Naive thymus-derived CD4-positive, alpha-beta T cell (primary cell): ENCODE measurements at places on chromosomes 3 and 15. TPM values are rescaled to one million over a fixed set of nuclear protein-coding genes. Genes with fewer than 3 reads are reported as not detected.
A peak's percentile ranks its signal among the peaks of the same experiment; 100 is the strongest.

DNA sequence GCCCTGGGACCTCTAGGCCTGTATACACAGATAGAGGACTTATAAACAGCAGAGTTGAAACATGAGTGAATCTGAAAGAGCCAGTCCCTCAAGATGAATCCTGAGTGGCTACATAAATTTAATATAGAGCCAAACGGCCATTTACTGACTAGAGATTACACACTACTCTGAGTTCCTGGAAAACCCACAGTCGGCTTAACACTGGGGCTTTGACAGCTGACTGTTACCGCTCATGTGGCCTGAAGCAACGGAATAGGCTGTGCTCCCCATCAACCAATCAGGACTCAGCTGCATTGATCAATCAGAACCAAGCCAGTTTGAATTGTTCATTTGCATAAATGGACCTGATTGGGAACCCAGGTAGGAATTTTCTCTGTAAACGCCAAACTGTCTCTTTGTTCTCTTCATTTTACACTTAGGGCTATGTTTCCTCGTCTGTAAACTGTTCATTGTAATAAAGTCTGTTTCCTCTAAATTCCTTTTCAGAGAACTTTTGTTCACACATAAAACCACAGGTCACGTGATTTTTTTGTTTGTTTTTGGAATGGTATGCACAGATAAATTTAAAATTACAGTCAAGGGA, 40.5 kb downstream of the CCNL1 start:
- no peaks in the 10 kb centered on the region for H3K4me1 ChIP-seq
- no peak overlapping the region for H3K27ac ChIP-seq
- H3K4me3 ChIP-seq: no peak overlapping the region
- H3K27me3 ChIP-seq: no peaks in the 10 kb centered on the region
- no peaks in the 10 kb centered on the region for H3K36me3 ChIP-seq

DNA sequence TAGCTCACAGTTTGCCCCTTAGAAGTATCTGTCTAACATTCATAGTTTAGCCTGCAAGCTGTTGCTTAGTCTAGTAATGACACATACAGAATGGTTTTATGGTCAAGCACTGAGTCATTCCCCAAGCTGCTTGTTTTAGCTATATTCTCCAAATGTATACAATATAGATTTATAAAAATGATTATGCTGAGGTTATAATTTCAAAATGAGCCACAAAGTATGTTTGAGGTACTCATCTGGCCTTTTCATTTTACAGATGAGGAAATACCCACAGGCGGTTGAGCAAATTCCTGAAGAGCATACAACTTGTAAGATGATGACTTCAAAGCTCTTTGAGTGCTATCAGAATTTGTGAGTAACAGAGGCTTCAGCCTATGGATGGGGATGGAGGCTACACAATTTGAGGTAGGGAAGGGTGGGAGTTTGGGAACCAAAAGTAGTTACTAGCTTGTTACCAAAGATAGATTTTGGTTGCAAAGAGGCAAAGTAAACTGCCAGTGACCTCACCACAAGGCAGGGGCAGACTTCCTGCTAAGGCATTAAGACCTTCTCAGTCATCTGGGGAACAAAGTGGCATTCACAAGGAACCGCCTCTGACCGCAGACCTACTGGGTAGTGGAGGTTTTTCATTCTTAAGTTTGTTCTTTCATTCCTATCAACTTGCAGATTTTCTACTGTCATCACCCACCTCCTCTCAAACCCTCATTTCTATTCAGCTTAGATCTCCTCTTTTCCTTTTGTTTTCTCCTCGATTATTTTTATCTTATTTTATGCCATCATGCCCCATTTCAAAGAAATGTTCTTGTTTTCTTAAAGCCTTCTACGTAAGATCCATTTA, 257.2 kb upstream of the NECTIN3 start:
- no peak overlapping the region for H3K27ac ChIP-seq
- H3K4me3 ChIP-seq: no peak overlapping the region
- DNase-seq: no peak
- no peaks in the 10 kb centered on the region for H3K36me3 ChIP-seq

- no peak overlapping the region for H3K4me3 ChIP-seq
- DNase-seq: no peak
- H3K36me3 ChIP-seq: no peaks in the 10 kb centered on the region
- H3K27me3 ChIP-seq: no peaks in the 10 kb centered on the region
- no peaks in the 10 kb centered on the region for H3K4me1 ChIP-seq
Observed at GRCh38 chr3:139140553-139140952, 95.9 kb upstream of the PRR23C start.

DNA sequence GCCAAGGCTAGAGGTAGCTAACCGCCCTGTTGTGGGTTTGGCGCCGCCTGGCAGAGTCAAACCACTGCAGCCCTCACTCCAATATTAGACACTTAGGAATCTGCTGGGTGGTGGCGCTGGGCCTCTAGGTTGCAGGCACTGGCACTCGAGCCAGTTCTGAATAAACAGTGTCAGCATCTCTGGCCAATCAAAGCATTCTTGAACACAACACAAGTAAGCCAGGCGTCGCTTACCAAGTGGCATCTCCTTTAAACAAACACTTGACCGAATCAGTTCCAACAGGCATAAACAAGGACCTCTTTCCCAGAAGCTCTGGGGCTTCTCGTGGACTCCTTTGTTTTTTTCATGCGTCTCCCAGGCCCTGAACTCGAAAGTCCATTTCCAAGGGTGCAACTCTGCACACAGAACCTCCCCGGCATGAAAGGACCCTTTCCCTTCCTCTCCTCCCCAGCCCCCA, 82.3 kb downstream of the LRIG1 start:
- H3K4me1 ChIP-seq: no peaks in the 10 kb centered on the region
- DNase-seq: no peak
- no peak overlapping the region for H3K4me3 ChIP-seq
- H3K36me3 ChIP-seq: peaks cover 2% of the 10 kb centered on the region

GRCh38 chr3:140922634-140923033, 19.0 kb upstream of the SLC25A36 start:
- H3K36me3 ChIP-seq: no peaks in the 10 kb centered on the region
- peak; percentile 5 for DNase-seq
- H3K27me3 ChIP-seq: no peaks in the 10 kb centered on the region
- no peaks in the 10 kb centered on the region for H3K4me1 ChIP-seq

- no peaks in the 10 kb centered on the region for H3K36me3 ChIP-seq
- no peaks in the 10 kb centered on the region for H3K27me3 ChIP-seq
- DNase-seq: no peak
- H3K4me3 ChIP-seq: no peak overlapping the region
Observed at GRCh38 chr15:49387471-49387870, 35.6 kb upstream of the FGF7 start.

DNA sequence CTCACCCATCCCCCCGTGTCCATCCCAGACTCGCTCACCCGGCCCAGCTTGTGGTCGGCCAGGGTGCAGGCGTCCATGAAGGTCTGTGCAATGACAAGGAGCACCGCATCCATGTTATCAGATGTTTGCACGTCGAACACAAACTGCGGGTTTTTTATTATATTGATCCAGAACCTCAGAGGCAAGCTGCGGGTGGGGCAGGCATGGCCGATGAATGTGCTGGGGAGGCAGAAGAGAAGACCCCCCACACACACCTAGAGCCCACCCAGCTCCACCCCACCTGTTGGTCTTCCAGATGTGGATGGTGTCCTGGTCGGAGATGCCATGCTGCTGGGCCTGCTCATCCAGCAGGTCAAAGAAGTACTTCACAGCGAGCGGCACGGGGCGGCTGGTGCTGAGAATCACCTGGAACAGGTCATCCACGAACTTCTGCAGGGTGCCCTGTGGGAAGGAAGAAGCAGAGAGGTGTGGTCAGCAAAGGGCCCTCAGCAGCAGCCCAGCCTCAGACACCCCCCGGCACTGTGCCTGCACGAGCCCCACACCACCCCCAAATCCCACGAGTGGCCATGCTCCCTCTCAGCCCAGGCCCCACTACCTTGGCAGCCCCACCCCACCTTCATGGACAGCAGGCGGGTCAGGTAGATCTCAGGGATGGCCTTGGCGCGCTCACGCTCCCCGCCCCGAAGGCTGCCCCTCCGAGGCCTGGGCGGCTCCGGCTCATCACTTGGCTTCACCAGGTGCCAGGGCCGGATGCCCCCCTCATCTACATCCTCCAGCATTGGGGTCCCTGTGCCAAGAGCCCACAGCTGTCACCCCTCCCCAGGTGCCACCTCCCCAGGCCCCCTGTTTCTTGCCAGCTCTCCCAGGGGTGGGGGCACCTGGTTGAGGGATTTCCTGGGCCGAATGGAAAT, 20.3 kb downstream of the PLXNB1 start:
- no peaks in the 10 kb centered on the region for H3K27me3 ChIP-seq
- DNase-seq: no peak
- no peak overlapping the region for H3K27ac ChIP-seq
- no peak overlapping the region for H3K4me3 ChIP-seq
- no peaks in the 10 kb centered on the region for H3K36me3 ChIP-seq
- no peaks in the 10 kb centered on the region for H3K4me1 ChIP-seq

- H3K36me3 ChIP-seq: no peaks in the 10 kb centered on the region
- no peak for DNase-seq
- H3K27ac ChIP-seq: peak overlapping the region; percentile 39
- H3K27me3 ChIP-seq: no peaks in the 10 kb centered on the region
Observed at GRCh38 chr3:46947981-46948791, 28.4 kb downstream of the CCDC12 start.

DNA sequence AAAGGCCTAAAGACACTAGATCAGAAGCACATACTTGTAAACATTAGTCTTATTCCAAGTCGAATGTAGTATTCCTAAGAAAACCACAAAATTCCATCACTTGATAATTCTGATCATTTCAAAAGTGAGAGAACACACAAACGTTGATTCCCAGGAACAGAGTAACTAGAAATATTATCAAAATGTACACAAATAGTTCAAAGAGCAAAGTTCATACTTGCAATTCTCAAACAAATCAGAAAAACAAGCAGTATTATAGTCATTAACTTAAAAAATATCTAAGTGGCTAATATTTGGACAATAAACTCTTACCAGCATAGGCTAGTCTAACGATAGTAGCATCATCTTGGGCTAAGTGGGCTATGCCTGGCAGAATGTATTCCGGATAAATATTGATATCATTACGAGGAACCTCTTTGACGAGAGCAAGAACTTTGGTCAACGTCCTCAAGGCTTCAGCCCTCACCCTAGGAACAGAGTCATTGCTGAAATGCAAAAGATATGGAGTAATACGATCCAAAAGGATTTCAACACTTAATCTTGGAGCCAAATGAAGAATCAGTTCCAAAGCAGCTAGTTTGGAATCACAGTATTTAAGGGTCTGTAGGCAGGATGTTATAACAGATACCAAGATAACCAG, 13.3 kb downstream of the PIK3R4 start:
- no peaks in the 10 kb centered on the region for H3K27me3 ChIP-seq
- no peak overlapping the region for H3K27ac ChIP-seq
- H3K4me1 ChIP-seq: peaks cover 8% of the 10 kb centered on the region
- H3K36me3 ChIP-seq: no peaks in the 10 kb centered on the region
- no peak for DNase-seq
- no peak overlapping the region for H3K4me3 ChIP-seq

- H3K27me3 ChIP-seq: no peaks in the 10 kb centered on the region
- no peaks in the 10 kb centered on the region for H3K36me3 ChIP-seq
- H3K4me1 ChIP-seq: no peaks in the 10 kb centered on the region
- H3K4me3 ChIP-seq: no peak overlapping the region
- no peak for DNase-seq
Observed at GRCh38 chr3:65534805-65535204, 503.9 kb downstream of the MAGI1 start.

GRCh38 chr15:63860555-63860954, 26.8 kb upstream of the HERC1 start:
- H3K4me1 ChIP-seq: peaks cover 42% of the 10 kb centered on the region
- H3K4me3 ChIP-seq: no peak overlapping the region
- H3K27me3 ChIP-seq: no peaks in the 10 kb centered on the region
- H3K36me3 ChIP-seq: no peaks in the 10 kb centered on the region
- peak overlapping the region; percentile 76 for H3K27ac ChIP-seq

DNA sequence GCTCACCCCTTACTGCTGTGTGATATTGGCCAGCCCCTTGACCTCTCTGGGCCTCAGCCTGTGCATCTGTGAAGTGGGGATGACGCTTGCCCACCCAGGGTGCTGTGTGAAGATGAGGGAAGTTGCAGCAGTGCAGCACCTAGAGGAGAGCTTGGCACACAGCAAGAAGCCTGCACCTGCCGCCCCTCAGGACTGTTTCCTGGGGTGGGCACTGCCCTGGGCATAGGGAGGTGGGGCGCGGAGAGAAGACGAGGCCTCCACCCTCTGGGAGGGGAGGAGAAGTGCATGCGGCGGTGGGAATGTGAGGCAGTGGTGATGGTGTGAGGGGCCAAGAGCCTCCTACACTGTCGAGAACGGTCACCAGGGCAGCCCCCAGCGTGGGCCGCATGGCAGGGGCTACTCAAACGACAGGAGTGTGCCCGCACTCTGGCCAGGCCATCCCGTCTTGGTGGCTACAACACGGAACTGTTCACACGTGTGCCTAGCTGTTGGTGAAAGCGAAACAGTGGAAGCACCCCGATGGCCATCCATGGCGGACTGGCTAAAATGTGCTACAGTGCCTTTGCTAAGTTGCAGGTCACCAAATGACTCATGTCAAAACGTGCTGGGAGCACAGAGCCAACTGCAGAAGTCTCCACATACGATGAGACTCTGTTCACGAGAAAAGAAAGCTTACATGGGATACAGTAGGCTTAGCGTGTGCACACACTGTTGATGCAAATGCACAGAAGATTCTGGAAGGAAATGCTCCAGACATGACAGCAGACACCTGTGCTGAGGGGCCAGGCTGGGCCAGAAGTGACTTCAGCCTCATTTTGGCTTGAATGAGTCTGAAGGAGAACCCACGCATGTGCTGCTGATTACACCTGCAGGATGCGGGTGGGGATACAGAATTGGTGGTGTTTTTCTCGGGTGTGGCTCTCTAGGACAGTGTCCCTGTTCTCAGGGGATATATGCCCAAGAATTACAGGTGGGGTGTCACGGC, 40.4 kb upstream of the IQSEC1 start:
- no peak overlapping the region for H3K4me3 ChIP-seq
- no peak overlapping the region for H3K27ac ChIP-seq
- H3K4me1 ChIP-seq: peaks cover 14% of the 10 kb centered on the region

DNA sequence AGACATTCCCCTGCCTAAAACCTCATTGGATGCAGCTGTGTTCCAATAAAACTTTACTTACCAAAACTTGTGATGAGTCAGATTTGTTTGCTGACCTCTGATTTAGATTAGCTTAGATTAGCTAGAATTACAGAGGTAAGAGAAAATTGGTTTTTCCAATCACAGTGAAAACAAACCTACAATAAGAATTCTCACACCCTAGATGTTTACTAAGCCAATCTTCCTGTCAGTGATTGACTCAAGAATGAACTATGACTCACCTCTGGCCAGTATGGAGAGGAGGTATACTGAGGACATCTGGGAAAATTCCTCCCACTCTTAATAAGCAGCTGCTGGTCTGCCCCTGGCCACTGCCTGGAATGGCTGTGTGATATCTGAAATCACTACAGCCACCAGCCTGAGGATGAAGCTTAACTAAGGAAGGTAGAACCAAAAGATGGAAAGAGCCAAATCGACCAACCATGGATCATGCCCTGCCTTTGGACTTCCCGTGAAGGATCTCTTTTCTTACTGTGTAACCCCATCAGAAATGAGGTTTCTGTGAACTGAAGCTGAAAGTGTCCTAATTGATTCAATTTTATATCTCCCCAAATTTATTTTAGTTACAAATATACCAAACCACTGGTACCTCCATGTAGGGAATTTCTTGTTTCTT, 19.0 kb upstream of the GHSR start:
- H3K27me3 ChIP-seq: no peaks in the 10 kb centered on the region
- no peak overlapping the region for H3K4me3 ChIP-seq
- H3K36me3 ChIP-seq: no peaks in the 10 kb centered on the region
- H3K27ac ChIP-seq: no peak overlapping the region

The FANCD2 gene
- total RNA-seq: 34.1 TPM

The ZBTB47 gene
- total RNA-seq: 3.8 TPM
